ENCODE measurements at places on chromosomes 7 and 10. TPM values are rescaled to one million over a fixed set of nuclear protein-coding genes. Genes with fewer than 3 reads are reported as not detected.
A peak's percentile ranks its signal among the peaks of the same experiment; 100 is the strongest.

GRCh38 chr7:42740408-42740807 is 171.5 kb downstream of the C7orf25 start:
- H3K4me1 ChIP-seq = no peaks in the 10 kb centered on the region
- H3K36me3 ChIP-seq = no peaks in the 10 kb centered on the region
- H3K4me3 ChIP-seq = no peak overlapping the region
- H3K27ac ChIP-seq = no peak overlapping the region
- no peak for DNase-seq
- H3K27me3 ChIP-seq = no peaks in the 10 kb centered on the region

DNA sequence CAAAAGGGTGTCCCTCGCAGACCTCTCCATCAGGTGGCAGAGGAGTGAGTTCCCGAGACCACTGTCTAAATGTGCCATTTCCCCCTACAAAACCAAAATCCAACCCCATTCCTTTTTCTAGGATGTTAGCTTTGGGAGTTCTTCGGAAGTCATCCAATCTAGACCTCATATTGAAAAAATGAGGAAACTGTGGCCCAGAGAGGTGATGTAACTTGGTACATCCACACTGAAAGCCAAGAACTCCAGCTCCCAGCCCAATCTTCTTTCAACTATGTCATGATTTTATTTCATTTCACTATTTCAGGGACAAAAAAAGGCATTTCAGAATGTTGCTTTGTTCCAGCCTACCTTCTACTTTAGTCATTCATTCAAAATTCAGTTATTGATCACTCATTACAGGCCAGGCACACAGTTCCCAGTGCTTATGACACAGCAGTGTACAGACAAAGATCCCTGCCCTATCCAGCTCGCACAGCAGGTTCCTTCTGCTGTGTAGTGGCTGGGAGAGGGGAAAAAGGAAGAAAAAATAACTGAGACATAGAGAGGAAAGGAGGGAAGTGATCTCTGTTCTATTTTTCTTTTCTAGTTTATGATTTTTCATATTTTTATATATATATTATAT is 35.8 kb downstream of the SCRN1 start:
- no peak overlapping the region for H3K4me3 ChIP-seq
- DNase-seq = no peak
- no peaks in the 10 kb centered on the region for H3K4me1 ChIP-seq
- H3K36me3 ChIP-seq = peaks cover 10% of the 10 kb centered on the region
- H3K27me3 ChIP-seq = no peaks in the 10 kb centered on the region
- H3K27ac ChIP-seq = no peak overlapping the region

RTKN2 gene
- 16.1 TPM for total RNA-seq

DNA sequence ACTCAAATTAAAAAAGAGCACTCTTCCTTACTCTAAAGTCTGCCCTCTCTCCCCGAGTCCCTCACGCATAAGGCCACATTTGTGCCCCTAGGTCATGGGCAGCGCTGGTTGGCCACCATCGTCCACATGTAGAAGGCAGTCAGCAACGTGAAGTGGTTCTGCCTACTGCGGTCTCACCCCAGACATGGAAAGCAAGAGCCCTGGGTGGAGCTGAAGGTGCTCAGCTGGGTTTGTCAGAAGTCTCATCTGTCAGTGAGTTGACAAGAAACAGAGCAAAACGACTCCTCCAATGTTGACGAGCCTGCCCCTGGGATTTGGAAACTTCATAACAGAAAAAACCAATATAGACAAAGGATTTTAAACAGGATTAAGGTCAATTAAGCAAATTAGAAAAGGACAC is 192.3 kb upstream of the PRSS58 start:
- no peak for DNase-seq
- no peaks in the 10 kb centered on the region for H3K4me1 ChIP-seq
- no peaks in the 10 kb centered on the region for H3K27me3 ChIP-seq

OPALIN gene
- not detected for total RNA-seq

- H3K36me3 ChIP-seq = no peaks in the 10 kb centered on the region
- peak overlapping the region; percentile 80 for H3K4me3 ChIP-seq
- H3K27ac ChIP-seq = peak overlapping the region; percentile 28
- H3K4me1 ChIP-seq = peaks cover 43% of the 10 kb centered on the region
- DNase-seq = peak; percentile 96
- H3K27me3 ChIP-seq = no peaks in the 10 kb centered on the region
These were observed 167.7 kb upstream of the TNRC18 start for GRCh38 chr7:5591278-5591874.

Measured in PC-9 (cell line).